NCI-H1417 treated with DMSO at 0.1 percent for 48 hours (cell line): ENCODE measurements at places on chromosomes 2 and 18.
A peak's percentile ranks its signal among the peaks of the same experiment; 100 is the strongest.

- DNase-seq: no peak
These were observed 19.8 kb downstream of the MAP4K4 start for GRCh38 chr2:101717071-101717845.

DNA sequence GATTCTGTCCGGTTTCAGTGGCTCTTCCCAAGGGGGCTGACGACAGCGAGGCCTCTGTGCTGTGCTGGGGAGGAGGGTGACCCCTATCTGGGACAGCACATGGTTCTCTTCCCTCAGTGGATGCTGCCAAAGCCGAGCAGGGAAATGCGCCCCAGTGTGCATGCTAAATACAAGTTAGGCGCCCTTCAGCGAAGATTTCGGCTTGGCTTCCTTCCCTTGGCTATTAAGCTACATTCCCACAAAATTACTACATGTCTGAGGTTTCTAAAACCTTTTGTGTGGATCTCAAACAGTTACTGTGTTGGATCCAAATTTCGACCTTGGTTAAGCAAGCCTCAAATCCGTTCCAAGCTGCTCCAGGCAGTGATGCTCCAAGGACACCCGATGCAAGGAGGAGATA is 440.3 kb downstream of the NRXN1 start:
- DNase-seq: no peak

DNA sequence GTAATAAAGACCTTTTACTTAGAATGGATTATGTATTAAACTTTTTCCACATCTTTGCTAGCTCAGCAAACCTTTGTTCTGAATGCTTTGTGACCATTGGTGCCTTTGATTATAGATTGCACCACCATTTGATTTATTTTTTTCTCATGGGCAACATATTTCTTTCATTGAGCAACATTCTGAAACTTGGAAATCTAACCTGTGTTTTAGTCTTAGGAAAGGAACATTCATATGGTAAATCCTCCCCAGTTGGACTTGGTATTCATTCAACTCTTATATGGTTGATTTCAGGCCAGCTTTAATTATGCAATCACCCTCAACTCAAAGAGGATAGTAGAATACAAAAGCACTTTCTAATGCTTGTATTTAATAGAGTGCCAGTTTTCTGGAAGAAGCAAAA is 1077.9 kb upstream of the ZEB2 start:
- no peak for DNase-seq

- DNase-seq: no peak
These were observed 11.2 kb upstream of the MAT2A start for GRCh38 chr2:85527787-85528186.

- no peak for DNase-seq
These were observed 60.8 kb downstream of the RBM43 start for GRCh38 chr2:151200844-151201243.

DNA sequence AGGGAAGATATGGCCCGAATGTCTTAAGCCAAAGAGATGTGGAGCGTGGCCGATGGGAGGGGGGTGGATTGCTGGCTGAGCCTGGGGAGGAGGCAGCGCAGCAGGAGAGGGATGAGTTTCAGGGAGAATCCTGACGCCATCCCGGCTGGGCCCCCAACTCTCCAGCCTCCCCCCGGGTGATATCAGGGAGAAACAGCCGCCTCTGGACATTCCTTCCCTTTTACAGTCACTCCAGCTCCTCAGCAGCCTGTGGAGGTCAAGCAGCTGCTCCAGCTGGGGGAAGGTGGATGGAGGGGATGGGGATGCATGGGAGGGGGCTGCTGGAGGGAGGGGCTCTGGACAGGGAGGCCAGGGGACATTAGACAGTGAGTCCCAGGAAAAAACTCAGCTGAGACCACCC is 9.5 kb upstream of the DES start:
- no peak for DNase-seq

GRCh38 chr18:5746844-5747243 is 148.5 kb downstream of the TMEM200C start:
- no peak for DNase-seq

DNA sequence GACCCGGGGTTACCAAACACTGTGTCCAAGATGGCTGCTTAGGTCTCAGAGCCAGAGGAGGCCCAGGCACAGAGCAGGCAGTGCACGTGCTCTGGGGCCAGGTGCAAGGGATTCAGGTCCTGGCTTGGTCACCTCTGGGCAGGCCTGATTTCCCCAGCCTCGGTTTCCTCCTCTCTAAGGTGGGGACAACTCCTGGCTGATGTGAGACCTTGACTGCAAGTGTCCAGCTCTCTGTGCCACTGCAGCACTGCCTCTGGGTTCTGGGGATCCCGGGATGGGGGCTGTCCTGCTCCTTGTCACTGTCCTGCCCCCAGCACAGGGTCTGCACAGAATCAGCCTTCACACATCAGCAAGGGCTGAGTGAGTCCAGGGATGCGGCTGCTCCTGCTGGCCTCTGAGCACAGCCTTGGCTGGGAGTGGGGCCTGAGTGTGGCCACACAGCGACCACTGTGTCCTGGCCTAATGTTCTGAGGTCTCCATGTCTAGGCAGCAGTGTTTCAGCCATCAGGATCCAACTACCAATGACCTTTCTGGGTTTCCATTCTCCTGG is 170.2 kb upstream of the HDAC4 start:
- no peak for DNase-seq

DNA sequence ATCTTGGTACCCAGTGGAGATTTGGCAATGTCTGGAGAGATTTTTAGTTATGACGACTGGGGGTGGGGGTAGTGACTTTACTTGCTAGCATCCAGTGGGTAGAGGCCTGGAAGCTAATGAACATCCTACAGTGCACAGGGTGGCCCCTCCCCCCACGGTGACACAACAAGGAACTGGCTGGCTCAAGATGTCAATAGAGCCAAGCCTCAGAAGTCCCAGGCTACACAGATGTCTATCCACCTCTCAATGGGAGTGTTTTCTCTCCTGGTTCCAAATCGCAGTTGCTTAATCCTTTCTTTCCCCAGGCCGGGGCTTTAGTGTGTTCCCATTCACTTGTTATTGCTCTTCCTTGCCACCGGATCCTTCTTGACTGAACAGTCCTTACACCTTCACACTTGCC is 9.3 kb upstream of the CCBE1 start:
- no peak for DNase-seq

DNA sequence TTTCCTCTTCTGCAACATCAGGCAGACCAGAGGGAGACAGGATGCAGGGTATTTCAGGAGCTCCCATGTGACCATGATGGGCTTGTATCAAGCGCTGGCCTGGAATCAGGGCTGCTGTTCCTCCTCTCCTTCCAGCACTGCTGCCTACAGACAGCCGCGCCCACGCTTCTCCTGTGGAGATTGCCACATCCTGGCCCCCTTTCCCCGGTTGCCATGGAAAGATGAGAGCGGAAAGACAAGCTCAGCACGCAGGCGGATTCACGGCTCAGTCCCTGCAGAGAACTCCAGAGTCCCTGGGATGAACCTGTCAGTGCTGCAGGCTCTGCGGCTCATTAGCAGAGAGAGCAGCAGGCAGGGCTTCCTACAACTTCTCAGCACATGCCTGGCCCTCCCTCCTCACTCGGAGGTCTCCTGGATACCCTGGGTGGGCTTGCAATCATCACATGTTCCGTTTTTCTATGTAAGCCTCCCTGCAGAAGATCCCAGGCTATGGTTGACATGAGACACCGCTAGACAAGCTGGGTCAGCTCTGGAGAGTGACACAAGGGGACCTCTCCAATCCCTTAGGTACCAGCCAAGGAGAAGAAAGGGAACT is 497.8 kb upstream of the MYT1L start:
- no peak for DNase-seq

- DNase-seq: no peak
These were observed 32.8 kb downstream of the UXS1 start for GRCh38 chr2:106161341-106161740.

DNA sequence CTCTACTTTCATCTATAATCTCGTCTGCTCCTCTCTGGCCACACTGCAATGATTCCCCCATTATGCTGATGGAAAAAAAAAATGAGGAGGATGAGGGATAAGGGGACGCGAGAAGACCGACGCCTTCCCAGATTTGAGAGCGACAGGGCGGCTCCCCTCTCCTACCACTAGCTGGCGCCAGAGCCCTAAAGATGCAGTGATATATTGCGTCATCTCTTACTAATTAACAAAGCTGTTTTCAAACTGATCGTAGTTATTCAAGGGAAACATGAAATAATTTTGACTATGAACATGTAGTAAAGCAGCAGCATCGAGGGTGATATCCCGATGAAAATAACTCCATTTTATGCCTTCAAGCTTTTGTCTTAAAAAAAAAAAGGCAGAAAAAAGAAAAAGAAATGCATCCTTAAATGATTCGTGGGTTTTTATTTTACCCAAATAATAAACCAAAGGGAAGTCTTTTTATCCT is 48.0 kb upstream of the HNRNPA3 start:
- peak; percentile 89 for DNase-seq

DNA sequence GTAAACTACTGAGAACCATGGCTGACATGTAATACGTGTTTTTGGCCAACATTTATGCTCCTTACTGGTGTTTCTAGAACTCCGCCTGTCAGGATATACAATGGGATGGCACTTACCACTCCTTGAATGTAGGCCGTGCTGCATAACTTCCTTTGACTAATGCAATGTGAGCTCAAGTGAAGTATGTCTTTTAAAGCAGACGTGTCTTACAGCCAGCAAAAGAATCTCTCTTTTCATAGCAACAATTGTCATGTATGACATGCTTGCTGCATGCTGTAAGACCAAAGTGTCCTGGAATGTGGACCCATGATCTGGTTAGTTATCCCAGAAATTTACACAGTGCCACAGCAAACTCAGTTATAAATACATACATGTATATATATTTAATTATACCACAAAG is 1202.7 kb upstream of the PIK3C3 start:
- DNase-seq: no peak

- DNase-seq: no peak
These were observed 12.6 kb downstream of the GNLY start for GRCh38 chr2:85706599-85707296.

DNA sequence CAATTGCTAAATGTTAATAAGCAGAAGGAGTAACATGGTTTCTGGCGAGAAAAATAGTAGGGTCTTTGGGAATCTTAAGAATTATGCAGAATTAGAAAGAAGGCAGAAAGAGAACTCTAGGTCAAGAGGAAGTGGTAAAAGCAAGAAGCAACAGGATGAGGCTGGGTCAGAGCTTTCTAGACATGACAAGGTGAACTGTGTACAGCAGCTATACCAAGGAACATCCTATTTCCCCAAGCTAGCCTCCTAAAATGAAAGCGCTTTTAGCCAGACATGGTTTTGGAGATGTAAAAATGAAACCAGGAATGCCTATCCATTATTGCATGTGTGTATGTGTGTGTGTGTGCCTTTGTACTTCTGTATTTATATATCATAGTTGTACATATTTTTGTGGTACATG is 42.3 kb upstream of the STAT1 start:
- no peak for DNase-seq

DNA sequence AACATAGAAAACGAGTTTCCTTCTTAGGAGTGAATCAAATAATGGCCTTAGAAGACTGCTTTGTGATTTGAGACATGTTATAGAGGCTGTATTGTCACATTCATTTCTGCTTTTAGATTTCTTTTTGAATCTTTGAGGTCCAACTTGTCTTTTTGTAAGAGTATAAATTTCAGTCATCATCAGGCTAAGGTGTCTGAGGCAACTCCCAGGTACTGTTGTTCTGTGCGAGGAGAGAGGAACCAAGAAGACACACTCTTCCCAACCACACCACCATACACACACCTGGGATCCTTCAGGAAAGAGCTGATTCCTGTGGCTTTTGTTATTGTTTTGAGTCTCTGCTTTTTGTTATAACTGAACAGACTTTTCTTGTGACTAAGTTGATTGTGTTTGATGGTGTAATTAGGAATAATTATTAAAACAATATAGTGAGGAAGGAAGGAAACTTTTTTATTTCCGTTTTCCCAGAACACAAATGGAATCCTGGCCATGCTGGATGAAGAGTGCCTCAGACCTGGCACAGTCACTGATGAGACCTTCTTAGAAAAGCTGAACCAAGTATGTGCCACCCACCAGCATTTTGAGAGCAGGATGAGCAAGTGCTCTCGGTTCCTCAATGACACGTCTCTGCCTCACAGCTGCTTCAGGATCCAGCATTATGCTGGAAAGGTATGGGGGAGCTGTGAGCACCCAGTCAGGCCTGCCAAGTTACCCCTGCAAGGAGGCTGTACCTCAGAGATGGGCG is 140.4 kb downstream of the MYO1B start:
- DNase-seq: no peak

- DNase-seq: no peak
These were observed 35.0 kb upstream of the EVA1A start for GRCh38 chr2:75595541-75596395.

DNA sequence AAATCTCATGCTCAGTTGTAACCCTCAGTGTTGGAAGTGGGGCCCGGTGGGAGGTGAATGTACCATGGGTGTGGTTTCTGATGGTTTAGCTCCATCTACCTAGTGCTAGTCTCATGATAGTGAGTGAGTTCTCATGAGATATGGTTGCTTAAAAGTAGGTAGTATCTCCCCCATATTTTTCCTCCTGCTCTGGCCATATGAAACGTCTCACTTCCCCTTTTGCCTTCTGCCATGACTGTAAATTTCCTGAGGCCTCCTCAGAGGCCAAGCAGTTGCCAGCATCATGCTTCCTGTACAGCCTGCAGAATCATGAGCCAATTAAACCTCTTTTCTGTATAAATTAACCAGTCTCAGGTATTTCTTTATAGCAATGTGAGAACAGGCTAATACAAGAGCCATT is 62.8 kb upstream of the RNF152 start:
- no peak for DNase-seq

- no peak for DNase-seq
These were observed 129.7 kb downstream of the TGIF1 start for GRCh38 chr18:3579701-3580100.

DNA sequence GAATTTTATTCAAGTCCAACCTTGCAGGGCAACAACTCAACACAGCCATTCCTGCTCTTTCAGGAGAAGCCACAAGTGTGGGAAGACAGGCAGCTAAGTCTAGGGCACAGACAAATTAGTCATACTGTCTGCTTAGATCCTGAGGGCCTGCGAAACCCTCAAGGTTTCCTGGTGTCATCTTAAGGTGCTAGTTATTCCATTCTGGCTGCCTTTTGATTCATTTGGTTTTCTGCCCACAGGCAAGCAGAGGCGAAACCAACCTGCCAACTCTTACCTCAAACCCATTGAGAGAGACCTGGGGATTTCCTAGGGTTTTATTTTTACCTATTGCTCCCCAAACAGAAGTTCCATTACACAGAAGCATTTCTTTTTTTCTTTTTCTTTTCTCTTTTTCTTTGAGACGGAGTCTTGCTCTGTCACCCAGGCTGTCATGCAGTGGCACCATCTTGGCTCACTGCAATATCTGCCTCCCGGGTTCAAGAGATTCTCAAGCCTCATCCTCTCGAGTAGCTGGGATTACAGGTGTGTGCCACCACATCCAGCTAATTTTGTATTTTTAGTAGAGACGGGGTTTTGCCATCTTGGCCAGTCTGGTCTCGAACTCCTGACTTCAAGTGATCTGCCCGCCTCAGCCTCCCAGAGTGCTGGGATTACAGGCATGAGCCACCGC is 23.7 kb upstream of the SCYGR1 start:
- DNase-seq: no peak
